ENCODE measurements at places on chromosomes 4 and X.

DNA sequence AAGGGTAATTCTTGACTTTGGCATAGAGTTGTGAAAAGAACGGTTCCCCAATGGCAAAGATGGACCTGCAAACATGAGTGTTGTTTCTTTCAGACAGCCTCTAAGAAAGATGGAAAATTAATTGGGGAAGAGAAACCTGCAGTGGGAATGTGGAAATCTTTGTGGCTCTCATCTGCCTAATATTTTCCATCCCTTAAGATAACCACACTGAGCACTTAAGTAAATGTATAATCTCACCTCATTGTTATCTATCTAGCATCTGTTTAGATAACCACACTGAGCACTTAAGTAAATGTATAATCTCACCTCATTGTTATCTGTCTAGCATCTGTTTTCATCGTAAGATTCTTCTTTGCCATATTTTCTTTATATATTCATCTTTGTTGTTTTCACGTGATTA, 149.3 kb downstream of the NWD2 start:
- H3K36me3 ChIP-seq = no peaks in the 10 kb centered on the region
- no peak for DNase-seq
- H3K27ac ChIP-seq = no peak overlapping the region
- H3K4me1 ChIP-seq = no peaks in the 10 kb centered on the region
- H3K27me3 ChIP-seq = peaks cover 17% of the 10 kb centered on the region
- no peak overlapping the region for H3K4me3 ChIP-seq

GRCh38 chrX:76428243-76429130, 977 bp downstream of the MAGEE1 start:
- H3K36me3 ChIP-seq = no peaks in the 10 kb centered on the region
- no peak overlapping the region for H3K27ac ChIP-seq
- peak; percentile 4 for DNase-seq

GRCh38 chr4:20192736-20193135, 59.0 kb upstream of the SLIT2 start:
- DNase-seq = no peak
- no peaks in the 10 kb centered on the region for H3K27me3 ChIP-seq
- H3K36me3 ChIP-seq = no peaks in the 10 kb centered on the region
- H3K4me3 ChIP-seq = no peak overlapping the region

GRCh38 chr4:74768857-74769525, 25.3 kb downstream of the BTC start:
- no peaks in the 10 kb centered on the region for H3K4me1 ChIP-seq
- no peaks in the 10 kb centered on the region for H3K27me3 ChIP-seq
- no peak overlapping the region for H3K4me3 ChIP-seq

DNA sequence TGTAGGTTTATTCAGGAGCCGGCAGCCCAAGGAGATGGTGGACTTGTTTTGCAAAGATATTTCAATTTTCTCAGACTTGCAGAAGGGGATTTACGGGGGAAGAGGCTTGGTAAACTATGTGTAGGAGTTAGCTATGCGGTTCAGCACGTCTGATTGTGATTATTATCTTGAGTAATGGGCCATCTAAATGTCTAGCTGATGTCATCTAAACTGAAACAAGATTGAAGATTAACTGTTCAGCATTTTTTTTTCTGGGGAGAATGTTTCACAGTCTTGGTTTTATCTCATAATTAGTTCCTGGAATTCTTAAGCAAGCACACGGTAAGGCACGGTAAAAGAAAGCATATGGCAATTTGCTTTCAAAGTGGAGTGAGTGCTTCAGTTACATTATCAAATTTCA, 207.3 kb upstream of the CXorf51B start:
- H3K4me3 ChIP-seq = no peak overlapping the region
- no peaks in the 10 kb centered on the region for H3K27me3 ChIP-seq
- H3K27ac ChIP-seq = no peak overlapping the region
- H3K36me3 ChIP-seq = no peaks in the 10 kb centered on the region

GRCh38 chrX:150268839-150269355, 94.2 kb upstream of the MAMLD1 start:
- H3K36me3 ChIP-seq = no peaks in the 10 kb centered on the region
- no peaks in the 10 kb centered on the region for H3K4me1 ChIP-seq
- no peak overlapping the region for H3K27ac ChIP-seq
- H3K4me3 ChIP-seq = no peak overlapping the region
- H3K27me3 ChIP-seq = no peaks in the 10 kb centered on the region
- DNase-seq = no peak

GRCh38 chr4:81227968-81228367, 12.9 kb upstream of the PRKG2 start:
- H3K27ac ChIP-seq = no peak overlapping the region
- no peaks in the 10 kb centered on the region for H3K27me3 ChIP-seq
- no peaks in the 10 kb centered on the region for H3K4me1 ChIP-seq
- DNase-seq = no peak
- H3K36me3 ChIP-seq = no peaks in the 10 kb centered on the region
- H3K4me3 ChIP-seq = no peak overlapping the region

DNA sequence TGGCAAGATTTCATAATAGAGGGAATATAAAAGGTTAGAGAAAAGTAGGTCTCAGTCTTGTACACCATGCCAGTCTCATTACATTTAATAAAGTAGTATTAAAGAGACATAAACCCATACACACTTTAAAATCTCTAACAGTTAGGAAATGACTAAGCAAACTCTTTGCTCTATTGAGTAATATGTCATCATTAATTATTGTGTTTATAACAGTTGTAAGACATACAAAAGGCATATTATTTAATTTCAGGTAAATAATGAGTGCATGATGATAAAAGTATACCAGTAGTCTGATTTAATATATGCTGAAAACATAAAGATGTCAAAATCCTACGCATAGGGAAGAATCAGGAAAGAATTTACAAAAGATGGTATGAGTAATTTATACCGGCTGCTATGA, 31.0 kb upstream of the FGG start:
- no peak overlapping the region for H3K4me3 ChIP-seq
- no peak for DNase-seq
- no peaks in the 10 kb centered on the region for H3K36me3 ChIP-seq
- H3K27ac ChIP-seq = no peak overlapping the region
- no peaks in the 10 kb centered on the region for H3K27me3 ChIP-seq

- no peak overlapping the region for H3K27ac ChIP-seq
- H3K4me1 ChIP-seq = no peaks in the 10 kb centered on the region
- no peaks in the 10 kb centered on the region for H3K27me3 ChIP-seq
- H3K36me3 ChIP-seq = no peaks in the 10 kb centered on the region
- no peak overlapping the region for H3K4me3 ChIP-seq
- DNase-seq = no peak
Observed at GRCh38 chrX:109619771-109620170, 5.2 kb downstream of the KCNE5 start.

GRCh38 chrX:83305381-83305780, 202.7 kb upstream of the POU3F4 start:
- no peak for DNase-seq
- no peaks in the 10 kb centered on the region for H3K4me1 ChIP-seq
- H3K4me3 ChIP-seq = no peak overlapping the region
- no peak overlapping the region for H3K27ac ChIP-seq
- no peaks in the 10 kb centered on the region for H3K36me3 ChIP-seq
- H3K27me3 ChIP-seq = no peaks in the 10 kb centered on the region

DNA sequence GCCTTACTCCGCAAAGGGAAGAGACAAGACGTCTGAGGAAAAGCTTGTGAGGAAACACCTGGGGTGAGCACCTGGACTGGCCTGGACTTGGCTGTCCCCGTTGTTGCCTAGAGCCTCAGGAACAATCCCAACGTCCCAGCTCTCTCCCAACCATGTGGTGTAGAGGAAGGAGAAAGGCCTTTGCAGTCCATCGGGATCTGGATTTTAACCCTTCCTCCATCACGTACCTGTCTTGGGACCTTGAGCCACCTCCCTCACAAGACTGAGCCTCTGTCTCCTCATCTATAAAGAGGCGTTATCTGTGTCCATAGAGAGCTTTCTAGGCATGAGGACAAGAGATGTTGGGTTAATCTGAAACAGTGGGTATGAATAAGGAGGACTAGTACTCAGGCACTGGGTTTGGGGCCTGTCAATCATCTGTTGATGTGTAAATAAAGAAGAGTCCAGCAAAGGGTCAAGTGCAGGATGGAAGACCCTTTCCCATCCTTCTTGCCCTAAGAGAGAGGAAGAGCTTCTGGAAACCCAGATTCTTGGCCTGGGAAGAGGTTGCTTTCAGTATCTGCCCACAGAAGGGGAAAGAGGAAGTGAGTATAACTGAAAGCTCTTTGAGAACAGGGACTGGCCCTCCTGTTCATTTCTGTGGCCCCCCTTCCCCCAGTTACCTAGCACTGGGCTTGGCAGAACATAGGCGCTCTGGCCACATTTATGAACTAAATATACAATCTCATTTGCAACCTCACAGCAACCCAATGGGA, 137.1 kb downstream of the PJA1 start:
- no peaks in the 10 kb centered on the region for H3K27me3 ChIP-seq
- H3K27ac ChIP-seq = no peak overlapping the region
- peaks cover 5% of the 10 kb centered on the region for H3K4me1 ChIP-seq
- no peak overlapping the region for H3K4me3 ChIP-seq

DNA sequence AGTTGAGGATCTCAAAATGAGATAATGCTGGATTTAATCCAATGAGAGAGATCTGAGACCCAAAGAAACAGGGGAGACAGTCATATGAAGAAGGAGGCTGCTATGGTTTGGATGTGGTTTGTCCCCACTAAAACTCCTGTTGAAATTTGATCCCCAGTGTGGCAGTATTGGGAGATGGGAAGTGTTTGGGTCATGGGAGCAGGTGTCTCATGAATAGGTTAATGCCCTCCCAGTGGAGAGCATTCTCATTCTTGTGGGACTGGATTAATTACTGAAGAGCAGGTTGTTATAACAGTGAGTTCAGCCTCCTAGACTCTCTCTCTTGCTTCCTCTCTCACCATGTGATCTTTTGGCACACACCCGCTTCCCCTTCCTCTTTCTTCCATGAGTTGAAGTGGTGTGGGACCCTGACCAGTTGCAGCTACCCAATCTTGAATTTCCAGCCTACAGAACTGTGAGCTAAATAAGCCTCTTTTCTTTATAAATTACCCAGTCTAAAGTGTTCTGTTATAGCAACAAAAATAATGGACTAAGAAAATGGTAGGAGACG, 70.3 kb downstream of the PPEF2 start:
- no peaks in the 10 kb centered on the region for H3K4me1 ChIP-seq
- H3K4me3 ChIP-seq = no peak overlapping the region

- no peak overlapping the region for H3K4me3 ChIP-seq
- H3K27me3 ChIP-seq = no peaks in the 10 kb centered on the region
- no peaks in the 10 kb centered on the region for H3K36me3 ChIP-seq
Observed at GRCh38 chr4:185665655-185666054, 130.3 kb upstream of the PDLIM3 start.

DNA sequence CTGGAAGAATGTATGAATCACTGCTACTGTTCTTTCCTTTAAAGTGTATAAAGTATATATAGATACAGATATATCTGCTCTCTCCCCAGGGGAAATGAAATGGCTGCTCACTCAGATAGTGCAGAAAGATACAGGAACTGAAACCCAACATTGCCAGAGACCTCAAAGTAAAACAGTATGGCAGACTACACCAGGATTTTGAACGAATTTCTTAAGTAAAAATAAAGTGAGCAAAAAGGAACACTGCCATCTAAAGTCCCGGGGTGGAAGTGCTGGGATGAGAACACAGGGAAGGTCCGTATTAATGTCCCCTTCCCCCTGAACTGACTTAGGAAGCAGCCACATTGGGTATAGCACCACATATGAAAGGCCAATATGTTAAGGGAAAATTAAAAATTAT, 93.4 kb downstream of the TMA16 start:
- peak; percentile 16 for DNase-seq
- H3K27ac ChIP-seq = no peak overlapping the region
- no peaks in the 10 kb centered on the region for H3K27me3 ChIP-seq
- H3K36me3 ChIP-seq = no peaks in the 10 kb centered on the region
- peak overlapping the region; percentile 26 for H3K4me3 ChIP-seq
- H3K4me1 ChIP-seq = no peaks in the 10 kb centered on the region

Measured in SK-N-SH (cell line).